Stimulated activated CD4-positive, alpha-beta T cell treated with anti-CD3 and anti-CD28 coated beads, Interleukin-1b, Interleukin-23, amount 100 ng/mL, for 1 hour (primary cell): ENCODE measurements at places on chromosomes 1 and 21.

DNA sequence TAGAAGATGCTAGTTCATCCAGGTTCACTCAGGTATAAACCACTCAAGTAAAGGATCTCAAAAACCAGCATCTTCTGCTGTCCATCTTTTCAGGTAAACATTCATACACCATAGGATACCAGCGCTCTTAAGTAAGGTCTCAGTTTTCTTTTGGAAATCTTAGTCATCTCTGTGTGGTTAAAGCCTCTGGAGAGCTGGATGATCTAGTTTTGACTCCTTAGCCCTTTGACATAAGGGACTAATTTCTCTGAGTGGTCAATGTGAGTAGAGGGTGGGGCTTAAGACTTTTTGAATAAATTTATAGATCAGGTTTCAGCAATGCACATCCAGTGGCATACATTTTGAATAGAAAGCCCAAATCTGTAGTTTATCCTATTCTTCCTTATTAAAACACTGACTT, 92.3 kb downstream of the CTH start:
- no peak for DNase-seq

DNA sequence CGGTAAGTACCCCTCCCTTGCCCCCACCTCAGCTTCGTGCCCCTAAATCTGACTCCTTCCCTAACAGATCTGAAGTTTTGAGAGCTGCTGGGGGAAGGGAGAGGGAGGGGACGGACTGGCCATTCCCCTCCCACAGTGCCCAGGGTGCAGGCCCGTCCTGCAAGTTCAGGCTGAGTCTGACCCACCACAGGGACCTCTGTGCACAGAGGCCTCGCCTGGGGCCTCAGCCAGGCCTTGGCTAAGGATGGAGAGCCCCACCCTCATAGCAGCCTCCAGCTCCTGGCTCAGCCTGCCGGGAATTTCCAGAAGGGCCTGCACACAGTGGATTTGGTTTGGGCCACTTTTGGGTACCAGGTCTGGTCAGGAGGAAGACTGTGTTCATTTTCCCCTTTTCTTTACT, 31.2 kb upstream of the TNFRSF1B start:
- no peak for DNase-seq

GRCh38 chr1:28509705-28510272, 3.9 kb downstream of the RCC1 start:
- no peak for DNase-seq

DNA sequence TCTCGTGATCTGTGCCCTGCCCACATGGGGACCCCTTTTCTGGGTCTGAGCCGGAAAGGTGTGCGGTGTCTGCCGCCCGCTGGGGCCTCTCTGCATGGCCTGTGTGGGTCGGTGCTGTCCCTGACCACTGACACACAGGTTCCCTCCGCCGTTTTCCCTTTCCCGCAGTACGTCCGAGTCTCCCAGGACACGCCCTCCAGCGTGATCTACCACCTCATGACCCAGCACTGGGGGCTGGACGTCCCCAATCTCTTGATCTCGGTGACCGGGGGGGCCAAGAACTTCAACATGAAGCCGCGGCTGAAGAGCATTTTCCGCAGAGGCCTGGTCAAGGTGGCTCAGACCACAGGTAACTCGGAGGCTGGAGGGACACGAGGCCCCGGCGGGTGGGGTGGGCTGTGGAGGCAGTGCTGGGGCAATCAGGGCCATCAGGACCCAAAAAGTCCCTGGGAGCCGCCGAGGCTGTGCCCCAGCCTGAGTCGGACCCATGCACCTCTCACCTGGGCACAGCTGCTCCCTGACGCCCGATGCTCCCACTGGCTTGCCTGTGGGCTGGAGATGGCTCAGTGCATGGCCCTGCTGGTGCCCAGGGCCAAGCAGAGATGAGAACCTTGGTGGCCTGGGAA, 13.3 kb downstream of the TRPM2 start:
- DNase-seq, result no peak

- DNase-seq, result no peak
These were observed 101.7 kb downstream of the ESRRG start for GRCh38 chr1:216621536-216621935.

DNA sequence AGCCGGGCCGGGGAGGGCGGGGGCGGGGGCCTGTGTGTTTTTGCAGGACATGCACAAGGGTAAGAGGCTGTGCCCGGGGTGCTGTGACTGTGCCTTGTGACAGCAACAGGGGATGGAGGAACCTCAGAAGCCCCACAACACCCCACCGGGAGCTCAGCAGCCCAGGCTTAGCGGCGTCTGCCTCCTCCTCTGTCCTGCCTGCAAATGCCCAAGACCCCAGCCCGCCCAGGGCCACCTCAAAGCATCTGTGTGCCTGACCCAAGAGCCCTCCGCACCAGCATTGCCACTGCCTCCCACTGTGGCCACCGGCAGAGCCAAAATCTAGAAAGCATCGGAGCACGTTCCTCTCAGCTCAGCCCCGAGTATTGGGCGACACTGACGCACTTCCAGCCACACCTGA, 2.7 kb upstream of the ACTRT2 start:
- DNase-seq, result no peak
